Dermis microvascular lymphatic vessel endothelial cell (primary cell): ENCODE measurements at places on chromosomes 6 and 20. TPM values are rescaled to one million over a fixed set of nuclear protein-coding genes. Genes with fewer than 3 reads are reported as not detected.

Gene MAN1A1
- total RNA-seq: 43.6 and 102 TPM in 2 replicates

Gene FUT9
- under 0.01 TPM in 1 of 2 replicates, not detected in the other for total RNA-seq

Gene OPRL1
- 2.3 and 2.7 TPM in 2 replicates for total RNA-seq

Gene ZSWIM3
- 6.2 and 9.7 TPM in 2 replicates for total RNA-seq

Gene SNAP25
- under 0.01 TPM in 1 of 2 replicates, not detected in the other for total RNA-seq

Gene DYNLT1
- total RNA-seq: 61.7 and 81.1 TPM in 2 replicates

Gene DSP
- 42.4 and 88.0 TPM in 2 replicates for total RNA-seq

Gene POPDC3
- total RNA-seq: 0.25 and 0.39 TPM in 2 replicates

Gene PRND
- total RNA-seq: 1.6 and 1.9 TPM in 2 replicates

Gene HLA-F
- total RNA-seq: 15.0 and 22.3 TPM in 2 replicates

Gene ADA
- total RNA-seq: 22.9 and 29.8 TPM in 2 replicates

Gene MEI4
- total RNA-seq: not detected in 2 replicates

Gene OR2B6
- total RNA-seq: not detected in 2 replicates

Gene LY86
- not detected in 2 replicates for total RNA-seq

Gene CD40
- 9.1 and 10.9 TPM in 2 replicates for total RNA-seq
